ENCODE measurements at places on chromosomes 7 and 10.
A peak's percentile ranks its signal among the peaks of the same experiment; 100 is the strongest.

- no peak for DNase-seq
These were observed 350.1 kb downstream of the KIF20B start for GRCh38 chr10:90051474-90051873.

DNA sequence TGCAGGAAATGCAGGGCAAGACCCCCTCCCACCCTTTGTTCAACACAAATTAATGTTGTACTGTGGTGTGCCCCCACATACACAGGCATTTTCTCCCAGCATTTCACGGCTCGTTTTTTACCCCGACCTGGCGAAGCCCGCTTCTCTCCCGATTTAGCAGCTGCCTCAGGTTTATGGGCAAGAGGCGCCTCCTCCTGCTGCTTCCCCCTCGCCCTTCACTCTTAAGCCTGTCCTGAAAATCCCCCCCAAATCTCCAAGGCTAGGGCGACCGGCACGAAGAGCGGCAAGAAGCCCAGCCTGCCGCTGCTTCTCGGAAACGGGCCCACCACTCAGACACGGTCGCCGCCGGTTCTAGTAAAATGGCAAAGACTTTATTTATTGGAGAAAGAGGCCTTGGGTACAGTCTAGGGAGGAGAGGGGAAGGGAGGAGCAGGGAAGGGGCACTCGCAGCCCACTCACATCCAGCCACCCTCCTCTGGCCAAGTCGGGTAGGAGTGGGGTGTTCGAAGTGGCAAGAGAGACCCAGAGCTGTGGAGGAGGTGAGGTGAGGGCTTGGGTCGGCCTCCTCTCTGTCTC lies 3.3 kb downstream of the LBX1 start:
- DNase-seq = no peak

GRCh38 chr10:4450981-4451908 lies 374.8 kb upstream of the AKR1E2 start:
- peak; percentile 57 for DNase-seq

GRCh38 chr10:21926358-21926925 lies 77.1 kb downstream of the DNAJC1 start:
- DNase-seq = no peak

DNA sequence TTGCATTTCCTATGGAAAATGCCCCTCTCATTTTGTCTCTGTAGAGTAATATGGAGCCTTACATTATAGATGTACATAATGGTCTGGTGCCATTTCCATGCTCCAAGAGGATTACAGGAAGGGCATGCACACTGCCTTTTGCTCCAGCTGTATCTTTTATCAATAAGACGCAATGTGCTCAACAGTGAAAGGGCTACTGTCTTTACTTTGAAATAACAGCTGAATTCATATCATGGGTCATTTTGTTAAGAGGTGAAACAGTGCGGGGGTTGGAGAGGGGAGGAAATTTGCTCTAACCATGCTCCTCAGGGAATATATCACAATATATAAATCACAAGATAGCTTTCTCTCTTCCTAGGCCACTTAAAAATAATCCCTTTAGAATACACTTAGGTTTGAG lies 77.7 kb downstream of the ICA1 start:
- DNase-seq = no peak

DNA sequence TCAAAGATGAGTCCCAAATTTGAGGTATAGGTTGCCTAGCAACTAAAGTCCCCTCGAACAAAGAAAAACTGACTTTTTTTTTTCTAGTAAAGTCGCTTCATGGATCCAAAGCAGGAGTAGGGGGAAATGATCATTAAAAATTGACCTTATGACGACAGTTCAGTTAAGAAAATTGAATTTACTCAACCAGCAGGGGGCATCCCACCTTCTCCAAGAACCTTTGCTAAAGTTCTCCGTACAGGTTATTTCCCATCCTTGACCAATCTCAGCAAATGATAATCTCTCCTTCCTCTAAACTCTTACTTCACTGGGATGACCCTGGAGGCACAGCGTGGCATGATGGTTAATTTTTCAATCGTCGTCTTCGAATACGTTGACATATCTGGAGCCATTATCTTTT lies 228.3 kb downstream of the CALN1 start:
- DNase-seq = no peak

- peak; percentile 11 for DNase-seq
These were observed 500.2 kb downstream of the GLRX3 start for GRCh38 chr10:130636313-130636930.

GRCh38 chr7:71221549-71221948 lies 89.6 kb downstream of the GALNT17 start:
- DNase-seq = peak; percentile 80

DNA sequence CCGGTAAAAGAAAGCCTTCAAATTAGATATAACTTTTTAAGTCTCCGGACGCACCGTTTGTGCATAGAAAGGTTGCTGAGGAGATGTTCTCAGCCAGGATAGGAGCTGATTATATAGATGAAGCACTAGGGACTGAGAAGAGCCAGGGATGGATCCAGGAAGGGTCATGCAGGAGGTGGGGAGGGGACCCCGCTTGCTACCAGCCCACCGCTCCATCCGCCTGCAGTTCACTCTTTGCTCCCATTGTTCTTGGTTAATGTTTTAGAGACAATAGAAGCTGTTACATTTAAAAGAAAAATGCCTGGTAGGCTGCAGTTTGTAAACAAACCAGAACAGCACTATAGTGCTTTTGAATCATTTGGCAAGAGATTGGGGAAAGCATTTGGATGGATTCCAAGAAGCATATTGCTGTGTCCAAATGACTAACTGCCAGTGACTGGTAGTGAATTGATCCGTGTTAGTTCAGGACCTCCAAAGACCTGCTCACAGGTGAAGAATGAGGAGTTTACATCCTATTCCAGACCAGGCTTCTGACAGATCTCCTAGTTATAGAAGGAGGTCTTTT lies 175.9 kb upstream of the TAC1 start:
- no peak for DNase-seq

- no peak for DNase-seq
These were observed 1.5 kb downstream of the ENTPD7 start for GRCh38 chr10:99660662-99661376.

- DNase-seq = no peak
These were observed 701 bp upstream of the CUL1 start for GRCh38 chr7:148698007-148698396.

GRCh38 chr7:25913598-25914224 lies 238.3 kb upstream of the NFE2L3 start:
- DNase-seq = no peak

- no peak for DNase-seq
These were observed 89.4 kb downstream of the LRRTM3 start for GRCh38 chr10:67015225-67015624.

- DNase-seq = no peak
These were observed 9.4 kb upstream of the ANKRD1 start for GRCh38 chr10:90930070-90930837.

DNA sequence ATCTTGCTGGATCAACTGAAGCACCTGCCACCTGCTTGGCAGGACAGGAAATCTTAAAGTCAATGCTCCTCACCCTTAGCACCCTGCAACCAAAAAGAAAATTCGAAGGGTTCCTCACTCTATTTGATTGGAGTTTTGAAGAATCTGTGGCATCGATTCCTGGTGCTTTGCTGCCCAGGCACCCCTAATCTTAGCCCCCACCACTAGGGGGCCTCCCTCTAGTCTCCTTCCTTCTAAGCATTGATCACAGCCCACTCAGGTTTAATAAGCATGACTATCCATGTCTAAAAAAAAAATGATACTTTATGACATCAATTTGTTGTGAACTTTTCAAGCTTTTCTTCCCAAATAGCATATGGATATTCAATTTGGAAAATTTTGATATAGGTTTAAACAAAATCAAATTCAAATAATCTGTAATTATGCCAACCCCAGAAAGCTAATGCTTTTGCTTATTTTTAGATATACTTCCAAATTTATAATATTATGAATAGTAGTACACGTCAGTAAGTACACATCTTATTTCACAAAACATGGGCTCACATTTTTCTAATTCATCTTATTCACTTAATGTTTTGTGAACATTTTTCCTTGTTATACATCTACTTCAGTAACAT lies 45.3 kb downstream of the NRG3 start:
- no peak for DNase-seq

GRCh38 chr10:128095753-128096469 lies 30.3 kb downstream of the MKI67 start:
- DNase-seq = peak; percentile 27

DNA sequence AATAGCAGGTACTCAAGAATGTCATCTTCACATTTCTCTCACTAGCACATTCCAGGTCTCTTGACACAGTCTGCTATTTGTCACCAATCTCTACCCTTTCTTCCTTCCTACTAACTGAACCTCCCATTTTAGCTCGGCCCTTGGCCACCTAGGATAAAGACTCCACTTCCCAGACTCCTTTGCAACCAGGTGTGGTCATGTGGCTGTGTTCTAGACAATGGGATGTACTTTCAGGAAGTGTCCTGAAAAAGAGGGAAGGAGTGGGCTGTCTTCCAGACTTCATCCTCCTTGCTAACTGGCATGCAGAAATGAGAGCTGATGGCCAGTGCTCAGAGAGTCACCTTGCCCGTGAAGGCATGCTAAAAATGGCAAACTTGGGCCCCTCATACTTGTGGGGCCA lies 139.2 kb downstream of the AMPH start:
- no peak for DNase-seq

GRCh38 chr10:52115823-52116222 lies 198.3 kb upstream of the DKK1 start:
- peak; percentile 26 for DNase-seq

GRCh38 chr7:138349841-138350700 lies 110.0 kb upstream of the TRIM24 start:
- no peak for DNase-seq

DNA sequence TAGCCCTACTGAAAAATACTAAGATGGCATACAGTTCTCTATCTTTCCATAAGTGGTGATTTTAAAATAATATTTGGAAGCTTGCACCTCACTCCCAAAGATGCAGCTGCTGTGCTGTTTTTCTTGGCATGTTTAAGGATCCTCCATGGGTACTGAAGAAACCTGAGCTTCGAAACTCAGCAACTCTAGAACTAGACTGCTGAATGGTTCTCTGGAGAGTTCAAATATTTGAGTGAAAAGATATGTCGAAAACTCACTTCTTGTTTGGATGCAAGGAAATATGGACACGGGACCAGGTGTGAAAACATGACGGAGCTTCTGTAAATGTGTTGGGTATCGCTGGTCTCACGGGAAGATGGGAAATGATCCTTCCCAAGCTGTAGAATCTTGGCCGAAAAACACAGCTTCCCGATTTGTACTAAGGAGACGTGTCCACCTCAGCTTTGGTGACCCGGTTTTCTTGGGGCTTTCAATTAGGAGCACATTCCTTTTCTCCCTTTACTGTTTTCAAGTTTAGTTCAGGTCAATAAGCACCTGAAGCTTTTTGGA lies 543.8 kb upstream of the NRP1 start:
- DNase-seq = no peak

DNA sequence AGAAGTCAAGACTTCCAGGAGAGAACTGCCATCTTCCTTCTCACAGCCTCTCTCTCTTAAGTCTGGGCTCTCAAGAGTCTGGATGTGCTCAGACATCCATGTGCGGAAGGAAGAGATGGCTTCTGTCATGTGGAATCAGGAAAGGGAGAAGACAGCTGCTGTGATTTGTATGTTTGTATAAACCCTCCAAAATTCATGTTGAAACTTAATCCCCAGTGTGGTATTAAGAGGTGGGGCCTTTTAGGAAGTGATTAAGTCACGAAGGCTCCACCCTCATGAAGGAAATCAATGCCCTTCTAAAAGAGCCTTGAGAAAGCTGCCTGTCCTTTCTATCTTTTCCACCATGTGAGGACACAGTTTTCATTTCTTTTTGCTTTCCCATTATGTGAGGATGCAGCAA lies 73.9 kb upstream of the PTN start:
- no peak for DNase-seq

GRCh38 chr10:121154846-121155245 lies 303.7 kb downstream of the WDR11 start:
- DNase-seq = no peak

GRCh38 chr10:15333909-15334649 lies 37.0 kb downstream of the FAM171A1 start:
- no peak for DNase-seq

DNA sequence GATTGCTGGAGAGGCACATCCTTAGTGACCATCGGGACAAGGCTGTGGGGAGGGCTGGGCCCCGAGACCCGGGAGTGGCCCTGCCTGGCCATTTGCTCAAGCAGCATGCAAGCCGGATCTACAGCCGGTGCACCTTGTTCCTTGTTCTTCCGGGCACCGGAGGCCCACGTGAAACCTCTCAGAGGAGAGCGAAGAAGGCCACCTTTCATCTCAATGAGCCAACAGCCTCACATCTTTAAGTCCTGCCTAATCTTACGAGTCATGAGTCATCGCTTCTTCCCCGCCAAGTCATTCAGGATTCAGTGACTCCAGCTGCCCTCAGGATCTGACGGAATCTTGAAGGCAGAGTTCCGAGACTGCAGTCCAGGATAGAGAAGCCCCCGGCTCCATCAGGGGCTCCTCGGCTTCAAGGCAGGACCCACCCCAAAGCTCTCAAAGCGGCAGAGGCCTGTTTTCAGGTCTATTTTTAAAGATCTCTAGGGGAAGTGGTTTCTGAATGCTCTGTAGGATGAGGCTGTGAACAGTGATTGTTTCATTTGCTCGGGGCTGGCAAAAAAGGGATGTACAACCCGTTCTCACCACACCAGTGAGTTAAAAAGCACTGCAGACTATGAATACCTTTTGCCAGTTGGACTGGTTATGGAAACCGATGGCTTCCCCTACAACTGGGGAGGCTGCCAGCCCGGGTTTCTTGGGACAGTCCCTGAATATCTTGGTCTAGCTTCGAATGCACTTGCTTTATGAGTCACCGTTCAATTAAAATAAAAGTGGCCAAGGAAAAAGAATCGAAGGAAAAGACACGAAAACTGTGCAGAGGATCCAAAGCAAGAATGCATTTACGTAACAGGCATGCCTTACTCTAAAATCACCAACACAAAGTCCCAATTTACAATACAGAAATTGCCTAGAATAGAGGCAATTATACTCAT lies 57.2 kb upstream of the ECHDC3 start:
- peak; percentile 90 for DNase-seq

DNA sequence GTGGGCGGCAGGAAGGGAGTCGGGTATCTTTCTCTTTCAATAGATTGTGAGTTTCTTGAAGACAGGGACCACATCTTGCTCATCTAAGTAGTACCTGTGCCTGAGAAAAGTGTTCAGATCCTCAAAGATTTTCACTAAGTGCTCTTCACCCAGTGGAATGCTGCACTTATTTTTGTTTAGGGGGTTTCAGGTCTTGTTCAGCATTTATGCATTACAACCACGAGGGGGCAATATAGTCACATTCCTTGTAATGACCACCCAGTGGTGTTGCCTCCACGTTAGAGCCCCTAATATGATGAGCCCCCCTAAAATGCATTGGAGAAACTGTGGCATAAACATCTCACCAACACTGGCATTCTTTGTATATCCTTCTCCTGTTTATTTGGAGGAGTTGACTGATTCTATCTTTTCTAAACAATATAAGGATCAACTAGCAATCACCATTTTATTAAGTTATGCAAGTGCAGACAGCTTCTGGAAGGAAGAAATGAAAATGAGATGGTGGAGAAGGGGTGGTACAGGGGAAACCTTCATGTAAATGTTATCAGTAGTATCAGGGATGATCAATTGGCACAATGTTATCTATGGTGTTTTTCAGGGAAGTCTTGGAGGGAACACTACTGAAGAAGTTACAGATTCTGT lies 3.1 kb upstream of the PAPSS2 start:
- peak; percentile 14 for DNase-seq
